PC-3 (cell line): ENCODE measurements at places on chromosomes 13 and 19. TPM values are rescaled to one million over a fixed set of nuclear protein-coding genes. Genes with fewer than 3 reads are reported as not detected.

UHRF1 gene
- total RNA-seq = 163 and 207 TPM in 2 replicates

KIR3DL3 gene
- total RNA-seq = not detected in 2 replicates

GRCh38 chr13:75467040-75467728, 14.8 kb downstream of the TBC1D4 start:
- no peak overlapping the region for H3K27ac ChIP-seq
- H3K4me1 ChIP-seq = no peaks in the 10 kb centered on the region
- no peaks in the 10 kb centered on the region for H3K27me3 ChIP-seq
- H3K36me3 ChIP-seq = peaks cover 5% of the 10 kb centered on the region; the same call in 1 of the 2 replicates
- DNase-seq = no peak

DNA sequence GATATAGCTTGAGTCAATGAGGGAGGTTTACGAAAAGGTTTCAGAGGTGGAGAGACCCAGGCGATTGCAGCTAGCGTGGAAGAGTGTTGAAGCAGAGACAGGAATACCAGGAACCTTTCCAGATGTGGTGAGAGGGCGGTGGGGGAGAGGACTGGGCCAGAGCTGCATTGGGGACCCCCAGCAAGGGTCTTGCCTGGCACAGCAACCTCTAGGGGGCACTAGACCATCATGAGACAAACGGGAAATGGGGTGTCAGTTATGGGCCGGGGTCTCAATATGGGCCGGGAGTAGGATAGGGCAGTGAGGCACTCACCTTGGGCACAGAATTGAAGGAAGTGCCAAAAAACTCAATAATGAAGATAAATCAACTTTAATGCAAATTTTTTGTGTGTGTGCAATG, 2.1 kb upstream of the LRP3 start:
- no peaks in the 10 kb centered on the region for H3K27me3 ChIP-seq
- no peak overlapping the region for H3K27ac ChIP-seq

GRCh38 chr13:77563111-77563510, 27.6 kb downstream of the SCEL start:
- peak; percentile 54 for DNase-seq
- no peaks in the 10 kb centered on the region for H3K36me3 ChIP-seq
- H3K4me3 ChIP-seq = no peak overlapping the region
- peaks cover 20% of the 10 kb centered on the region for H3K4me1 ChIP-seq
- H3K27me3 ChIP-seq = no peaks in the 10 kb centered on the region
- H3K27ac ChIP-seq = no peak overlapping the region

CADM4 gene
- 13.7 and 15.0 TPM in 2 replicates for total RNA-seq

GRCh38 chr19:47707135-47707925, 5.9 kb upstream of the EHD2 start:
- H3K4me3 ChIP-seq = no peak overlapping the region
- H3K36me3 ChIP-seq = no peaks in the 10 kb centered on the region
- H3K27me3 ChIP-seq = no peaks in the 10 kb centered on the region
- no peaks in the 10 kb centered on the region for H3K4me1 ChIP-seq
- no peak overlapping the region for H3K27ac ChIP-seq

- no peak overlapping the region for H3K4me3 ChIP-seq
- peaks cover 18% of the 10 kb centered on the region for H3K4me1 ChIP-seq
- H3K27ac ChIP-seq = no peak overlapping the region
- H3K36me3 ChIP-seq = peaks cover 34% of the 10 kb centered on the region
- H3K27me3 ChIP-seq = no peaks in the 10 kb centered on the region
These were observed 14.5 kb upstream of the SPC24 start for GRCh38 chr19:11169896-11170678.

DNA sequence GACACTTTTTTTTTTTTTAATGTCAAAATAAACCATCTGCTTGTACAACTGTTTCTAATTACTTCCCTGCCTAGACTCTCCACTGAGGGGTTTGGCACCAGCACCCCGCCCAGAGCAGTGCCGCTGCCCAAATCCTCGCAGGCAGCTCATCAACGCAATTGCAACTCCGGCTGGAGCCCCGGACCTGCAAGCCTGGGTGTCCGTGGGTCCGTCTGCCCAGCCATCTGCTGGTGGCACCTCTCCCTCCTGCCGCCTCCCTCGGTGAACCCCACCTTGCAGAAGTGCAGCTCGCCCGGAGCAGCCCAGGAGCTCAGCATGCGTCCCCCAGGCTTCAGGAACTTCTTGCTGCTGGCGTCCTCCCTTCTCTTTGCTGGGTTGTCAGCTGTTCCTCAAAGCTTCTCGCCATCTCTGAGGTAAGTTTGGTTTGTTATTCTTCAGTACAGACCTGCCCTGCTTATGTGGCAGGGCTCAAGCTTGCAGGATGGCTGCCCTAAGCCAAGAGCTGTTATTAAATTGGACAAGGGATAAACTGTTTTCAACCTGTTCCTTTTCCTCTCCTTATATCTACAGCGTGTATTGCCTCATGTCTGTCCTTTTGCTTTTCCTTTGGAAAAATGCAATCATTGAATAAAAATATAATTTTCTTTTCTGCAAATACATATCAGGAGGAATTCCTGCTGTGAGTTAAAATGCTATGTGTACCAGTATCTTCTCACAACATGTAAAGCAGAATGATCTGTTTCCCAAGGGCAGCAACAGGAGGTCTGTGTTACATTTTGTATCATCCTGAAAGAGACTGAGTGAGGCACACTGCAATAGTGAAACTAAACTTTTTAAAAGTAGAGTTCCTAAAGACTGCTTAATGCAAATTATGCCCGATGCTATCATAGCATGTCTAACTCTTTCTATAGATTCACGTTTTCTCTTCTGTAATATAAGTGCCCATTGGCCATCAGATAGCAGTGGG, at the start of gene ITGBL1:
ITGBL1 (plus strand) TSS at position 157 of the 967 bp plus-strand sequence; CDS start at position 316, 159 bp downstream.
- peak within 1 kb of the TSS; percentile 99 for H3K27ac ChIP-seq
- no peaks in the 10 kb centered on the region for H3K27me3 ChIP-seq
- H3K4me3 ChIP-seq = peak within 1 kb of the TSS; percentile 85

DNA sequence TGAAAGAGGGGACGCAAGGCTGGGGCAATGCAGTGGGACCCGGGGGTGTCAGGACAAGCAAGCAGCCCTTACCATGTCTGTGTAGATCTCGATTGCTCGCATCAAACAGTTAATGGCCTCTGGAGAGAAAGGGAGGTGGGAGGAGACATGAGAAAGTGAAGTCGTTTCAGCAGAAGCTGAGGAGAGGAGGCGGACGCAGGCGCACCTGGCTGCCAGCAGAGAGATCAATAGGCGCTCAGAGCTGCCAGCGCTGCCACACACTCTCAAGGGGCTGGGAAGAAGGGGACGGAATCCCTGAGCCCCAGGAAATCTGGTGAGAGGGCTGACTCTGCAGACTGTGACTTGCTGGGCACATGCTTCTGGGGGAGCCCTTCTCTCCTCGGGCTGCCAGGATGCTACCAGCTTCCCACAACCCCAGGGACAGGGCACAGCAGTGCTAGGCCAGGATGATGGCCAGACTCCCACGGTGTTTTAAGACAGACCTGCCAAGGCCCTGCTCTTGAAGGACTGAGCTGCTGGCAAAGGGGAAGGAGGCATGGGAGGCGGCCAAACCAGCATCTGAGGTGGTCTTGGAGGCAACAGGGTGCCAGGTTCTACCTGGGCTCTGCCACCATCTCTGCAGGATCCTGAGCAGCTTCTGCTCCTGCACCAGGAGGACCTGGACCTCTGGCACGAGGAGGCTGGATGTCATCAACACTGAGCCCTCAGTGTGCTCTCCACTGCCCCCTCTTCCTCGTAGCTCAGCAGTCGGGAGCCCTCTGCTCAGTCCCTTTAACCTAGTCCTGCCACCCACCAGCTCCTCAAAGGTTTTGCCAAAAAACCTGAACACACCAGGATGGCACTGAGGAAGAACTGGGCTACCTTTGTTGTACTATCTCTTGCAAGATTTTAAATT, 11.7 kb upstream of the KPTN start:
- H3K27ac ChIP-seq = no peak overlapping the region
- H3K4me1 ChIP-seq = no peaks in the 10 kb centered on the region
- no peaks in the 10 kb centered on the region; the same call in 1 of the 2 replicates for H3K36me3 ChIP-seq
- H3K27me3 ChIP-seq = no peaks in the 10 kb centered on the region

DNA sequence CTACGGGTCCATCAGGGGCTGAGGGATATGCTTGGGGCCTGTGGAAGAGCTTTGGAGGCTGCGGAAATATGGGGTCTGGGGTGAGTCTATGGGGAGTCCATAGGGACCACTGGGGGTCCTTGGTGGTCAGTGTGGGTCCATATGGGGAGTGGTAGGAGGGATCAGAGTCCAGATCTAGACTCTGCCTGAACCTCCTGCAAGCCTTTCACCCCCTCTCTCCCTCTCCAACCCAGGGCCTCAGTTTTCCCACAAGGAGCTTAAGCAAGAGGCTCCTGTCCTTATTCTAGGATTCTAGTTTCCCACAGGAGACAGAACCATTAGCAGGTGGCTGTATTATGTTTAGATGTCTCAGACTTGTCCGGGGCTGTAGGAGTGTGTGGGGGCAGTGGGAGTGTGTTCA, 161.9 kb upstream of the TSHZ3 start:
- H3K27me3 ChIP-seq = no peaks in the 10 kb centered on the region
- no peaks in the 10 kb centered on the region for H3K36me3 ChIP-seq
- no peak overlapping the region for H3K4me3 ChIP-seq
- no peaks in the 10 kb centered on the region for H3K4me1 ChIP-seq
- no peak for DNase-seq
- no peak overlapping the region for H3K27ac ChIP-seq

- no peaks in the 10 kb centered on the region for H3K27me3 ChIP-seq
- H3K36me3 ChIP-seq = no peaks in the 10 kb centered on the region
- H3K27ac ChIP-seq = no peak overlapping the region
- DNase-seq = no peak
- peaks cover 5% of the 10 kb centered on the region for H3K4me1 ChIP-seq
- H3K4me3 ChIP-seq = no peak overlapping the region
These were observed 91.6 kb downstream of the MBNL2 start for GRCh38 chr13:97313551-97314260.

GRCh38 chr19:49287141-49287770, 37.7 kb downstream of the SLC6A16 start:
- H3K27ac ChIP-seq = no peak overlapping the region
- no peaks in the 10 kb centered on the region for H3K36me3 ChIP-seq
- no peaks in the 10 kb centered on the region for H3K4me1 ChIP-seq
- no peaks in the 10 kb centered on the region for H3K27me3 ChIP-seq

CEACAM8 gene
- total RNA-seq = not detected in 2 replicates

THSD1 gene
- total RNA-seq = 1.0 and 1.3 TPM in 2 replicates

GRCh38 chr19:46723471-46723870, 6.6 kb upstream of the PRKD2 start:
- peaks cover 20% of the 10 kb centered on the region for H3K36me3 ChIP-seq
- DNase-seq = no peak
- no peaks in the 10 kb centered on the region for H3K4me1 ChIP-seq
- H3K27me3 ChIP-seq = no peaks in the 10 kb centered on the region
- H3K27ac ChIP-seq = no peak overlapping the region

DNA sequence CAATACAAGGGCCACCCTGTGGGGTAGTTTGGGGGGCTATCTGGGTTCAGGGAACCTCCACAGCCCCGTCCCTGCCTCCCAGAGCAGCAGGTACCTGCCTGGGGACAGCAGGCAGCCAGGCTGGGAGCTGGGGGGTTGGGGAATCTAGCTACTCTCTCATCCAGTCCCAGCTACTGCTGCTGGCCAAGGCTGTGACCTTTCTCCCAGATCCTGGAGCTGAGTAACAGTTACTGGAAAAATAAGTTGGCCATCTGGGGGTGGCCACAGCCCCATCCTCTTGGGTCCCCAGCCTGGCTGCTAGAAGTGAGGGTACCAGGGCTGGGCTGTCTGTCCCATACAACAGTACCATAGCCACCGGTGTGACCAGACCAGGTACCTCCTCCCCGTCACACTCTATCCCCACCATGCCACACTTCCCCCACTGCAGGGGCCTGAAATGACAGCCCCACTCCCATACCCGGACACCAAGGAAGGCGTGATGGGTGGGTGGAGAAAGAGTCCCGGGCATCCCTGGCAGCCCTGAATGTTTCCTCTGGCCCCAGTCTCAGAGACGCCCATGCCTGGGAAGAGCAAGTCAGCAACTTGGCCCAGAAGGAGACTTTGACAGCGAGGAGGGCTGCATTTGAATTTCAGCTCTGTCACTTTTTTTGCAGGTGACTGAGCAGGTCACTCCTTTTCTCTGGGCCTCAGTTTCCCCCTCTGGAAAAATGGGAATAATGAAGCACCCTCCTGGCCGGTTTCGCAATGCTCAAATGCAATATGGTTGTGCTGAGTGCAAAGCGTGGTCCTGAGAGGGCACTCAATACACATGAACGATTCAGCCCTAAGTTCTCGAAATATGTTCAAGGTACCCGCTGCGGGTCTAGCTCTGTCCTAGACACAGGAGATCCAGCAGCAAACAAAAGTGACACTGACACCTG, 30.7 kb upstream of the NFIC start:
- peak; percentile 20 for DNase-seq
- H3K4me1 ChIP-seq = peaks cover 14% of the 10 kb centered on the region
- H3K36me3 ChIP-seq = no peaks in the 10 kb centered on the region
- H3K27ac ChIP-seq = no peak overlapping the region
- H3K4me3 ChIP-seq = no peak overlapping the region

HNRNPUL1 gene
- total RNA-seq = 158 and 198 TPM in 2 replicates

GRCh38 chr13:80881495-80881894, 540.6 kb upstream of the SPRY2 start:
- H3K4me3 ChIP-seq = no peak overlapping the region
- H3K4me1 ChIP-seq = peaks cover 11% of the 10 kb centered on the region; the same call in 1 of the 2 replicates
- DNase-seq = peak; percentile 23
- no peaks in the 10 kb centered on the region for H3K36me3 ChIP-seq
- H3K27me3 ChIP-seq = no peaks in the 10 kb centered on the region

ICAM3 gene
- total RNA-seq = 37.7 and 46.9 TPM in 2 replicates

- DNase-seq = no peak
- H3K4me1 ChIP-seq = no peaks in the 10 kb centered on the region
- H3K36me3 ChIP-seq = no peaks in the 10 kb centered on the region
- no peak overlapping the region for H3K27ac ChIP-seq
These were observed 1.7 kb upstream of the PRX start for GRCh38 chr19:40414542-40415535.

GRCh38 chr19:29445246-29445645, 80.5 kb upstream of the VSTM2B start:
- DNase-seq = no peak
- H3K4me3 ChIP-seq = no peak overlapping the region
- H3K4me1 ChIP-seq = no peaks in the 10 kb centered on the region
- no peak overlapping the region for H3K27ac ChIP-seq
- no peaks in the 10 kb centered on the region for H3K27me3 ChIP-seq

EPS8L1 gene
- 75.3 and 75.8 TPM in 2 replicates for total RNA-seq

LYPD4 gene
- not detected in 2 replicates for total RNA-seq

DNA sequence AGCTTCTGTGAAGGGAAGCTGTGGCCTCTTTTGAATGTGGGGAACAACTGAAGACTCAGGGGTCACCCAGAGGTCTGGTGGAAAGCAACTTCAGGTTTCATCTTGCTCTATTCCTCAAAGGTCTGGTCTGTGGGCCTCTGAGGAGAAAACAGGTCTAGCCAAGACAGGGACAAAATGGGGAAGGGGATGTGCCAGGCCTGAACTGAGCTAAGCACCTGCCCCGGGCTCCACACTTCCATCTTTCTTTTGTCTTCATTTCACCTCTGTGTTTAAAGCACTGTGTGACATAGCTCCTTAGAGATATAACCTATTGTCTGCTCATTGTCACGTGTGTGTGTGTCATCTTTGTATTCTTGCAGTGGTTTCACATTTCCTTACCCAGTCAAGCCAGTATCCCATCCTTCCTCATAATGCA, 19.9 kb upstream of the GDF15 start:
- H3K27me3 ChIP-seq = no peaks in the 10 kb centered on the region
- H3K27ac ChIP-seq = peak overlapping the region; percentile 32
- peaks cover 19% of the 10 kb centered on the region for H3K4me1 ChIP-seq
- H3K36me3 ChIP-seq = no peaks in the 10 kb centered on the region
- no peak overlapping the region for H3K4me3 ChIP-seq
